ENCODE measurements at places on chromosomes 5 and 9.

GRCh38 chr5:35659556-35659955 lies 41.9 kb downstream of the SPEF2 start:
- DNase-seq = no peak

GRCh38 chr5:145347026-145347616 lies 488.0 kb downstream of the PRELID2 start:
- no peak for DNase-seq

- no peak for DNase-seq
Observed at GRCh38 chr5:143521141-143521540, 117.7 kb upstream of the NR3C1 start.

DNA sequence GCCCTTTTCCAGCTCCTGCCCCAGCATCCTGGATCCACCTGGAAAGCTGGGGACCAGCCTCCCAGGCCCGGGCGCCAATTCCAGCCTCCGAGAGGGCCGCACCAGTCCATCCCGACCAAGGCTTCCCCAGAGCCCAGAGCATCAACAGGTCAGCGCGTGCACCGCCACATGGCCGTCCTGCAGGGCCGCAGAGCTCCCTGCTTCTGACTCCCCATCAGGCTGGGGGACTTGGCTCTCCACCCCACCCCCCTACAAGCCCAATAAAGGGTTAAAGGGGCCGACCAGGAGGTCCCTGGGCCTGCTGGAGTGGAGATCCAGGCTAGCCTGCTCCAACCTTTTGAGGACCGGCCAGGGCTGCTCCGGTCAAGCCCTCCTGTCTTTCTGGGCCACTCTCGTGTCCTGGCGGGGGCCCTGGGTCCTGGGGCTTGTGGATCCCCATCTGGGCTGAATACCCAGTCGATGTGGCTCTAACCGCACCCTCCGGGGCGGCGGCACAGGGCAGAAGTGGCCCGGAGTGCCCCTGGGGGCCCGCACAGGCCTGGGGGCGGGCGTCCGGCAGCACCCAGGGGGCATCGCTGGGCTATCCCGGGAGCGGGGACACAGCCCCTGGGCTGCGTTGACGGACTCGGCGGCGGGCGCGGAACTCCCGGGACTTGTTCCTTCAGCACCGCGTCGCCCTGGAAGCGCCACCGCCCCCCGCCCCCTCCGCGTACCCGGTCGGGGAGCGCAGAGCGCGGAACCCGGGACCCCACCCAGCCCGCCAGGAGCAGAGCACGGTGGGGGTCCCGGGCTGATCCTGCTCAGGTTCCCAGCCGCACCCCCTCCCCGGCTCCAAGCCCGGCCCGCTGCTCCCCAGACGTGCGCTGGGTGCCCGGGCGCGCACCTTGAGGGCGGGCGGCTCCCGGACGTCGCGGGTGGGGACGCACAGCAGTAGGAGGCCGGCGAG lies 590 bp downstream of the ENTPD2 start:
- peak; percentile 68 for DNase-seq

DNA sequence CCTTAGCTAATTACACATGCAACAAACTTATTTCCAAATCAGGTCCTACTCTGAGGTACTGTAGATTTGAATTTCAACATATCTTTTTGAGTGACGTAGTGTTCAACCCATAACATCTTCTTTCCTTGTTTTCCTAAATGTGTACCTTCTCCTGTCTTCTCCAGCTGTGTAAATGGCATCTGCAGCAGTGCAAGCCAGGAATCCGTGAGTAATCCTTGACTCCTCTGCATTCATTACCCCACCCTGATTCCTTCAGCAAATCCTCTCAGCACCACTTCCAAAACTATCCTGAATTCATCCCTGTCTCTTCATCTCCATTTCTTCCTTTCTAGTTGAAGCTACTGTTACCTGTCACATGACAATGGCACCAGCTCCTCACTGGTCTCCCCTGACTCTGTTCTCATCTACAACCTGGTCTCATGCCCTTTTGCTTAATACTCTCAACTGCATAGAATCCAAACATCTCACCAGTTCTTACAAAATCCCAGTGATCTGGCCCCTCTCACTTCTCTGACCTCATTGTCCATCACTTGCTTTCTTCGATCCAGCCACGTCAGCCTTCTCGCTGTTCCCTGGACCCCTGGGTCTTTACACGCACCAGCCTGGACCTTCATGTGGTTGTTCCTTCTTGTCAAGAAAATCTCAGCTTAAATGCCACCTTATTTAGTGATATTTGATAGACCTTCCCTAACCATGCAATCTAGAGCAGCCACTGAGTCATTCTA lies 14.6 kb upstream of the TRAF1 start:
- DNase-seq = no peak

DNA sequence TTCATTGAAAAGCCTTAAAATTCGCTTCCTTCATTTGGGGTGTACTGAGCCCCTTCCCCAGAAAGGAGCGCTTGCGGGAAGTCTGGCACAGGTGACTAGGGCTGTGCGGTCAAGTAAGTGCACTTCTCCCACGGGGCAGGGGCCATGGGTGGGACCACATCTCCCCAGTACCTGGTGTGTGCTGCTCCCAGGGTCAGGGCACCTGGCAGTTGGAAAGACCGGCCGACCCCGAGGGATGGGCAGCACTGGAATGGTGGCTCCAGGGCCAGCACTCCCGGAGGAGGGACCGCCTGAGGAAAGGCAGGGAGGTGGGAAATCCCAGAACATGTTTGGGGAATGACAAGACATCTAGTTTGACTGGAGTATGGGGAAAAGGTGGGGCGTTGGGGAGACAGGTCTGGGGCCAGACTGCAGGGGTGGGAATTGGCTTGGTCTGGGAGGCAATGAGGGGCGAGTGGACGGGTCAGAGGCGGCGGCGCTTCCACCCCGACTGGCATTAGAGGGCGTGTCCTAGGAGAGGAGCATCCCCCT lies 727 bp upstream of the GLIPR2 start:
- DNase-seq = no peak

DNA sequence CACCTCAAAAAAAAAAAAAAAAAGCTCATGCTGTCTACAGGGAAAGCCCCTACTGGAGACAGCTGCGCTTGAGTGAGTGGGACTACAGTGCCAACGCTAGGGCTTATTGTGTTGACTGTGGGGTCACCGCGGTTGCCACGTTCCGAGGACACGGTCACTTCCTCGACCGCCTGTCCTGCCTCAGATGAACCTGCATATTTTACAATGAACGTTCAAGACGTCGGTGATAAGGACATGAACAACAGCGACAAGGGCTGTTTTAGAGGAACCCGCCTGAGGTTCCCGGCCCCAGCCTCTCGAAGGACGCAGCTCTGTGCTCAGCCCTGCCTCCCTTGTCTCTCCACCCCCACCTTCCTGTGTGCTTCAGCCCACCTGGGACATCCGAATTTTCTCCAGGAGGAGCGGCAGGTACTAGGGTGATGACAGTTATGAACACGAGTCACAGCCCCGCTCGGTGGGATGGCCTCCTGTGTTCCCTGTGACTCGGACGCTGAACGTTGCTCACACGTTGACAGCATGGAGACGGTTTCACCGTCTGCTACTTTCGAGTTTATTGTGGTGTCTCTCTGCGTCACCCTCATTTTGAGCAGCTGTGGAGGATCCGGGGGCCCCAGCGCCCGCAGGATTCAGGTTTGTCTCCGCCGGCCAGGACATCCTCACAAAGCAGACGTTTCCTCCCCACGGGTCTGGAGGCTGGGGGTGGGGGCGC lies 11.3 kb upstream of the DIPK1B start:
- no peak for DNase-seq

- no peak for DNase-seq
Observed at GRCh38 chr9:75452512-75452911, 364.2 kb downstream of the OSTF1 start.

DNA sequence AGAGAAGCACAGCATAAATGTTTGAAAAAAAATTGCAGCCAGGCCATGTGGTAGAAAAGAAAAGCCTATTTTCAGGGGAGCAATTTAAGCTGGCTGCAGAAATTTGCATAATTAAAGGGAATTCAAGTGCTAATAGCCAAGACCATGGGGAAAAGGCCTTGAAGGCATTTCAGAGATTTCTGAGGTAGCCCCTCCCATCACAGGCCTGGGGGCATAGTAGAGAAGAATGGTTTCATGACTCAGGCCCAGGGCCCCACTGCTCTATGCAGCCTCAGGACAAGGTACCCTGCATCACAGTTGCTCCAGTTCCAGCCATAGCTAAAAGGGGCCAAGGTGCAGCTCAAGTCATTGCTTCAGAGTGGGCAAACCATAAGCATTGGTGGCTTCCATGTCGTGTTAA lies 1416.0 kb downstream of the EFNA5 start:
- DNase-seq = no peak

- no peak for DNase-seq
Observed at GRCh38 chr5:66805514-66806430, 209.6 kb downstream of the MAST4 start.

DNA sequence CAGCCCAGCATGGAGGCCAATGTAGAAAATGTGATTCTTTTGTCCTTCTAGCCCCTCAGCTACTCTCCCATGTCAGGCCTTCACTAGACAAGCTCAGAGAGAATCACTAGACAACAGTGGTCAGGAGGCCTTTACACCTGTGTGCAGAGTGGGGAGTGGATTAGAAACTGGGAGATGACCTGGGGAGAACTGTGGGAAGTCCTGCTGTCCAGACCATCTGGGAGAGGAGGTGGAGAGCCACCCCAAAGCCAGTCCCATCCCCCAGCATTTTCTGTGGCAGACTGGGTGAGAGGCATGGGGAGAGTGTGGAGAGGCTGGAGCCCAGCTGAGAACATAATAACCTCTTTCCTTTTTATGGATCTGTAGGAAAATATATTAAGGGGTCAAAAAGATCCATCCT lies 452.0 kb upstream of the DMAC1 start:
- DNase-seq = no peak
